ENCODE measurements at places on chromosomes 3 and 15.
A peak's percentile ranks its signal among the peaks of the same experiment; 100 is the strongest.

DNA sequence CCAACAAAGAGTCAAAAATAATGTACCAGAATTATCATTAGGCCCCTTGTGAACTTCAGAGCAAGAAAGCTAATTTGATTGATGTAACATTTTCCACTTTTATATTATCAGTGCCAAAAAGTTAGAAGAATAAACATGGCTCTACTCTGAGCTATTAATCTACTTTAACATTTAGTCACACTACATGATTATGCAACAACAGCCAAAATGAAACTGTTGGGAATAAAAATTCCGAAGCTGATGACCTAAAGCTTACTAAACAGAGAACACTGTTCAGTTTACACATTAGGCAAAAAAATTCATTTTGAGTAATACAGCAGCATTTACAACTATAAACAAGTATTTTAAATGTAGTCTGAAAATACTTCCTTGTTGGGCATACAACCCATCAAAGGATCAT lies 1134.1 kb downstream of the EPHA3 start:
- peak; percentile 59 for DNase-seq

DNA sequence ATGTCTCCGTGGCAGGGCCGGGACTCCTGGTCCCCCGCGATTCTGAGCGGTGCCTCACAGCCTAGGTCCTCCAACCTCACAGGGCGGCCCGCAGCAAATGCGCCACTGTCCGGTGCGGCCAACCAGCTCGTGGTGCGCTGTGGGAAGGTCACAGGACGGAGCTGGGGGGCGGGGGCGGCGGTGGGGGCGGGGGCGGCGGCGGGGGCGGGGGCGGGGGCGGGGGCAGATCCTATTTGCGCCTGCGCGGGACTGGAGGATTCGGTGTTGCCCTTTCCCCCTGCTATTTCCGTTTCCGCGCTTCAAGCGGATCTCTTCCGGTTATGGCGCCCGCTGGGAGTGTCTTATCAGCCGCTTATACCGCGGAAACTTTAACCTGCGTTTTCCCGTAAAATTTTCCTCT lies 106.7 kb upstream of the SNRPN start:
- DNase-seq = no peak

DNA sequence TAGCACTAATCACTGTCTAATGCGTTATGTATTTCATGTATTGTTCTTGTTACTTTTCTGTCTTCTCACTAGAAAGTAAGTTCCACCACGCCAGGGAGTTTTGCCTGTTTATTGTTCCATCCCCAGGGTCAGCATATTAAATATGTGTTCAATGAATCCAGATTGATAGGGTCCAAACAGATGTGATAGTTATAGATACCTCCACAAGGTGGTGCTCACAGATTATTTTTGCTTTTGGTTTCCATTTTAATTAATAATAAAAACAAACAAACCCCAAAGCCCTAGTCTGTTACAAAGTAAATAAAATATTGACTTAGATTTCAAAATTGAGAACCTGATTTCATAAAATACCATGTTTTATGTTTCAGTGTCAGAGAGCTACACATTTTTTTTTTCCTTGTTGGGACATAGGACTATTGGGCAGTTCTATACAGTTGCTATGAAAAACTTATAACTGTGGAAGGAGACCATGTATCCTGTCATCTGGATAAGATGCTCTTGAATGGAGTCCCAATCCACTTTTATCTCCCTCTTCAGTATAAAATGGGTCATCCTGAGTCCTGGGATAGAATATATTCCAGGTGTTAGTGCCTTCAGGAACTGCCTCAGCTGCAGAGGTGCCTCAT lies 12.4 kb downstream of the OTOL1 start:
- DNase-seq = peak; percentile 45

DNA sequence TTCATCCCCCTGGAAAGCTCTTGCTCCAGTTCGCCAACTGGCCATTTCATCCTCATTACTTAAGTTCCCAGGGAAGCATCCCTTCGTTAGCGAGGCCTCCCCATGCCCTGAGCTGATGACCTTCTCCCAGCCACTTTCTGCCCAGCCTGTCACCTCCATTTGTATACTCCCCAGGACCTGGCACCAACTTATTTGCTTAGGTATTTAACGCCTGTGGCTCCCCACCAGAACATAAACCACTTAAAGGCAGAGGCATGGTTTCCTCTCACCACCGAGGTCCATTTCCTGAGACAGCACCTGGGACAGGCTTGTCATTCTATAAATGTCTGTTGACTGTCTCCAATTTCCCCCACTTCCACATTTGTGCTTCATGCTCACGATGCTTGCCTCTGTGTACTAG lies 189.0 kb downstream of the ZNF621 start:
- no peak for DNase-seq

DNA sequence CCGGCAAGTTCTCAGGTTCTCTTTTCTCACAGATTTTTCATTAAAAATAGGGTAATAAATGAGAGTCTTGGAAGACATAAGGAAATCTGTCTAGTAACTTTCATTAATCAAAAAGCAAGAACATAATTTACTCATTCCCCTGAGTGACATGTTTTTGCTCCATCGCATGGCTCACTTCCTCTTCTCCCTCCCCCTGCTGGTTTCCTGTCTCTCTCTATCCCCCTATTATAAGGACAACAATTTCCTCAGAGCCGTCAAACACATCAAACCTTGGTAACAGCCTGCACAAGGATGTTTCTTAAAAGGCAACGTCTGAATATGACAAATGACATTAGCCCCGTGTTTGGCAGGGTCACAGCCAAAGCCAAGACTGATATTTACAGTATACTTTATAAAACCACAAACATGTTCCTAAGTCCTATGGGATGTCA lies 1149.6 kb downstream of the IGSF11 start:
- no peak for DNase-seq

DNA sequence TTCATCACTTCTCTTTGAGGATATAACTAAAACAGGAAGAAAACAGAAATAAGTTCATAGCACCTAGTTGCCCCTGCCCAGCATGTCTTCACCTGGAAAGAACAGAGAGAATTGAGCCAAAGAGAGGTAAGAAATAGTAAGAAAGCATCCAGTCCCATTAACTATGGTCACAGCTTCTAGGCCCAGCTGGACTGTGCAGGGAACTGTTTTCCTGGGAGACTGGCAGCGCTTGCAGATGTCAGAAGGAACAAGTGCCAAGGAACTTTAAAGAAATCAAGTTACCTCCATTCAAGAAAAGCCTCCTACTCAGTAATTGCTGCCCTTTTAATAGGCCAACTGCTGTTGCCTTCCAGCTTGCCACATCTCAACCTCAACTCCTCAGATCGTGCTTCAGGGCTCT lies 17.8 kb upstream of the CPB1 start:
- DNase-seq = no peak

GRCh38 chr3:11078826-11079515 lies 75.3 kb upstream of the HRH1 start:
- DNase-seq = no peak

DNA sequence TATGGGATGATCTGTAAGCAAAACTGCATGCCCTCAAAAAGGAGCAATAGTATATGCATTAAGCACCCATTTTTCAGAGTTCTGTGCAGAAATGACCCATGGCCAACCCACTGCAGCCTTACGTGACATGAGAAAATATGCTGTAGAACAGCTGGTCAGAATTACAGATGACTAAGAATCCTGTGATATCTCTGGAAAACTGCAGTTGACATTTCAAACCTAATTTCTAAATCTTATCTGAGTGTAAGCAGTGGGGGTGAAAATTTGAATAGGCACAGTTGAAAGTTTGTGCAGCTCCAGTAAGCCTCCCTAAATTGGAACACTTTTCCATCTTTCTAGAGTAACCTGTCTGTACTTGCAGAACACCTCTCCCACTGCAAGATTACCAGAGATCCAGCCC lies 28.7 kb upstream of the COL6A6 start:
- no peak for DNase-seq

DNA sequence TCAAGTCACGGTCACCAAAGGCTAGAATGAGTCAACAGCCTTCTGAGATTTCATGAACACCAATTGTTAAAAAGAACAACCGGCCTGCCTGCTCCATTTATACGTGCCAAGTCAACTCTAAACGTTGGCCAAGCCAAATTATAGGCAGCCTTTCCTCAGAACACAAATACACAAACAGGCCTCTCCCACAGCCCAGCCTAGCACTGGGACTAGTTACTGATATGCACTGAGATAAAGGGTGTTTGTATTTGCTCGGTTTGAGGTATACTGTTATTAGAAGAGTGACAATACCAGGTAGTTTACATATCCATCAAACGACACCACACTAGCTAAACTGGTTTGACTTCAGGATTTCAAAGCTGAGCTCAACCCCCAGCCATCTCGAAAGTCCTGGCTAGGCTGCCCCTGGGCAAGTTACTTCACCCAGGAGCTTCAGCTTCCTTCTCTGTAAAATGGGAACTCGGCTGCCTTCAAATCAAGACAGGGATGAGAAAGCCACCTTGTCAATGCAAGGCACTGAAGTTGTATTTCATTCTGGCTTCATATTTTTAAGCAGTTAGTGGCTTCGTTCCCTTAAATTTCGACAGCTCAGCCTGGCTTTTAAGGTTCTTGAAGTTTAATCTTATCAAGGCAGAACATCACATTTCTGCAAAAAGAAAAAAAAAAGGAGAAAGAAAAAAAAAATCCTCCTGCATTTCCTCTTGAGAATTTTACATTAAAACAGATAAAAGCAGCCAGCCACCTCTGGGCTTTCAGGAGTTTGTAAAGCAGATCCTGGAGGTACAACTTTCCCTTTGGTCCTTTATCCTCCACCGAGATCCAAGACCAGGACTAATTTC lies 4.0 kb downstream of the TLE3 start:
- DNase-seq = no peak

GRCh38 chr3:123396171-123397049 lies 52.5 kb downstream of the ADCY5 start:
- DNase-seq = no peak

- DNase-seq = no peak
Observed at GRCh38 chr3:30241721-30242120, 364.7 kb upstream of the TGFBR2 start.

All from MCF 10A (cell line).